NCI-H524 (cell line): ENCODE measurements at places on chromosomes 5 and 9.

GRCh38 chr5:8521991-8522390, 653.0 kb downstream of the MTRR start:
- no peak for DNase-seq

DNA sequence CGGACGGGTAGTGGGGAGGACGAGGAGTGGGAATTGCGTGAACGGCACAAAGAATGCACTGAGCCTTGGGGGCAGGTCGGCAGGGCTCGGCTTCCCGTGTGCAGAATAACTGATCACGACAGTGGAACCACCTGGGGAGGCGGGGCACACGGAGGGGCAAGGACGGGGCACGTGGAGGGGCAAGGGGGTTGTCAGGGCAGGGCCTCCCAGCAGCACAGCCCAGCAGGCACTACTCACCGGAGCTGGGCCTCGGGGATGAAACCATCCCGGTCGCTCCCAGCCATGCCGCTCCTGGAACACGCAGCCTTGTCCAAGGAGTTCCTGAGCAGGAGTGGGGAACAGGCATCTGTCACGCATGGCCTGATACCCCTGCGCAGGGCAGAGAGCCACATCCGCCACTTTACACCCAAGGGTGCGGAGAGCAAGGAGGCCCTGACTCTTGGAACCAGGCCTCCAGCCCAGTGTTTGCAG, 33.4 kb downstream of the SARDH start:
- DNase-seq: peak; percentile 57

DNA sequence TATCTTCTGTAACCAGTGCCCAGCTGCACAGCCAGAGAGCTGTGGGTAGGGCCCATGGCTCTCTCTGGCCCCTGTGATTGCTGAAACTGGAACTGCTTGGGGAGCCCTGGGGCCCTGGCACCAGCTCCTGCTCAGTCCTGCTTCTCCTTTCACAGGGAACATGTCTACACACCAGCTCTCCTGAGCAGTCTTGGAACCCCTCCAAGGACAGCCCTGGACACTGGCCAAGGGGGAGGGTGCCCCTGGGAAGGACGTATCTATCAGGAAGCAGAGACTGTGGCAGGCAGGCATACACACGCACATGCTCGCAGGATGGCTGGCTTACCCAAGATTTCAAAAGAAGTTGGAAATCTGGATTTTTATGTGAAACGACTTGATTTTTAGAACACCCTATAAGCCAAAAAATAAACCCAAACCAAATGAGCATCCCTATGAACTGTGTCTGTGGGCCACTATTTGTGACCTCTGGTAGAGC, 8.8 kb upstream of the TRAF1 start:
- peak; percentile 56 for DNase-seq

GRCh38 chr5:55897206-55897894, 46.2 kb downstream of the IL31RA start:
- DNase-seq: no peak

GRCh38 chr9:73597771-73598170, 446.1 kb downstream of the ANXA1 start:
- DNase-seq: no peak

DNA sequence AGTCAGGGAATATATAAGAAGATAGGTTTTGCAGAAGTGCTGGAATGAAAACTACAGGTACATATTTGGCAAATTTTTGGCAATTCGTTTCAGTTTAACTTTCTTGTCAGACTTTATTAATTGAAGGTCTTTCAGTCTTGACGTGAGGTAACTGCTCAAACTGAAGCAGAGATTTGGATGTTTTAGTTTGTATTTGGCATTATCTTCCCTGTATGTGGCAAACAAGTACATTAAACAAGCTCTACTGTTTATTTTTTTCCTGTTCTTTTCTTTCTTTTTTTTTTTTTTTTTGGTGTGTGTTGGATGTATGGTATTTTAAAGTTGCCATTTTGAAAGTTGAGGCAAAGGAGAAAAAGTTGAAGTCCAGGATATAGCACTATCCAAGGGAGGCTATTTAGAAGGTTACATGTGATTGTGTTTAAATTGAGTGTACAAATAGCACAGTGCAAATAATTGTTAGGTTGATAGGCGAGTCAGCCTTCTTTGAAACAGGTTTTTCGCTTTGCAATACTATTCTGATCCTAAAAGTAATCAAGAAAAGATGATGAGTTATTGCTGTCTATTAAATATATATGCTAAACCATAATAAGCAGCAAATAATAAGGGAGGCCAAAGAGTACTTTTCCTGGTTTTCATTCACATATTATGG, 2.2 kb downstream of the PBX3 start:
- DNase-seq: no peak

GRCh38 chr5:142215915-142216681, 107.5 kb downstream of the NDFIP1 start:
- DNase-seq: no peak

DNA sequence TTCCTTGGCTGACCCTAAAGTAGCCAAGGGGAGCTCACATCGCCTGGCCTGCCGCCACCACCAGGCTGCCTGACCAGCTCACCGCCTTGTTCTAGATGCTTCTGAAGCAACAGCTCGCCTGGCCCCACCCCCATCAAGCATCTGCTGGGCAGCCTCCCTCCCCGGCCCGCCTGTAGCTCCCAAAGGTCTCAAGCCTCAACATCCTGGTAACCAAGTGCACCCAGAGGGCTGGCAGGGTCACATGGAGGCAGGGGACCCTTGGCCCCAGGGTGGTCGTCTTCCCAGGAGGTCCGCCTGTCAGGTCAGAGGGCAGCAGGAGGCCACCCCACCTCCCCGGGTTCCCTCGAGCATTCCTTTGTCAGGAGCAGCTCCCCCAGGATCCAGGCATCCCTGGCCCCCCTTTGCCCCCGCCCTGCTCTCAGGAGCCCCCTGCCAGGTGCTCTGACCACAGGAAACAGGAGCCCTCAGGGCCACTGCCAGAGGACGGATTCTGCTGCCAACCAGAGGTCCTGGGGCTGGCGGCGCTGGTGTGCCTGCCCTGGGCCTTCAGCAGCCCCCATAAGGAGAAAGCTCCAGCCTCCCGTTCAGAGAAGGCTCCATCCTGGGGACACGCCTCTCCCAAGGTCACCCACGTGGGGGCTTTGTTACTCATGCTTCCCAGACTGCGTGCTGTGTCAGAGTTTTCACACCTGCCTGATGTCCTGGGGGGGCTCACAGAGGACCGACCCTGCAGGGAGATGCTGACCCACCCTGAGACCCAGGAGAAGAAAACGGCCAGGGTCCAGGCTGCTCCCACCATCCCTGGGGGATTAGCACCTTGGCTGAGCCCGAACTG, 3.5 kb upstream of the LRRC14B start:
- DNase-seq: no peak
